ENCODE measurements at places on chromosomes 6 and 20.

DNA sequence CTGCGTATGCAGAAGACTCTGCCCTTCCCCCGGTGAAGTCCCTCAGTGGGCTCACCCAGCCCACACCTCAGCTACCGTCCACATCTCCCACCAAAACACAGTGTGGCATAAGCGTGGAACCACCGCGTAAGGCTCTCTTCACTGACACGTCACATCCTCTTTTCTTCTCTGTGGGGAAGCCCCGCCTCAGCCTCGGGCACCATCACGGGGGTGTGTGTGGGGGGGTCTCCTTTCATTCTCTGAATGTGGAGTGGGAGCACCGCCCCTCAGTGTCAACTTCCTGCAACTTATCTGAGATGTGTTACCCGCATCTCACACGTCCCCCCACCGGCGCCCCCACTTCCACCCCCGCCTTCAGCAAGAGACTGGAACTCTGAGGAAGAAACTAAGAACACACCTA is 388.4 kb upstream of the JARID2 start:
- DNase-seq, result no peak

GRCh38 chr20:23234311-23235078 is 116.1 kb upstream of the NXT1 start:
- no peak for DNase-seq

- DNase-seq, result no peak
Observed at GRCh38 chr6:56899311-56899710, 55.6 kb upstream of the BEND6 start.

- DNase-seq, result no peak
Observed at GRCh38 chr6:143939364-143939763, 68.7 kb downstream of the PLAGL1 start.

Measured in neuronal stem cell (in vitro differentiated cells).